IPS DF 6.9 (cell line): ENCODE measurements at places on chromosomes 5 and 9.

DNA sequence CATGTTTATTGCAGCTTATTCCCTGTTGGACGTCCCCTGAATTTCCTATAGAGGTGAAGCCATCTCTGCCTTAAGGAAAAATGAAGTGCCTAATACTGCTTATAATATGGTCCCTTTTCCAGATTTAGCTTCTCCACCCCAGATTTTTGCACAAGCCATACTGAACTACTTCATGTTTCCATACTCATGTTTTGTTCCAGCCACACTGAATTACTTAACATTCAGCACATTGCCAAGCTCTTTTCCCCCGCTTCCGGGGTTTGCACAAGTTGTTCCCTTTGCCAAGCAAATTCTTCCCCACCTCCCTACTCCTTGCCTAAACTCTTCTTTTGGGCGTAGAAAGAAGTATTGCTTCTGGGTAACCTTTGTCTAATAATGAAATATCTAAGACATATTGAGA, 1.7 kb upstream of the CNTRL start:
- DNase-seq = no peak

DNA sequence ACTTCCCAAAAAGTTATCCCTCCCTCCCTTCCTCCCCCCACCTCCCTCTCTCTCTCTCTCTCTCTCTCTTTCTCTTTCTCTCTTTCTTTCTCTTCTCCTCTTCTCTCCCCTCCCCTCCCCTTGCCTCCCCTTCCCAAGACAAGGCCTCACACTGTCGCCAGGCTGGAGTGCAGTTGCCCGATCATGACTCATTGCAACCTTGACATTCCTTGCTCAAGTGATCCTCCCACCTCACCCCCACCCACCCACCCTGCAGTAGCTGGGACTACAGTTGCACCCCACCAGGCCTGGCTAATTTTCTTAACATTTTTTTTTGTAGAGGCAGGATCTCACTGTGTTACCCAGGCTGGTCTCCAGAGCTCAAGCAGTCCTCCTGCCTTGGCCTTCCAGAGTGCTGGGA, 32.8 kb downstream of the VPS13A start:
- DNase-seq = peak; percentile 39

GRCh38 chr5:89377767-89378455, 494.9 kb upstream of the MEF2C start:
- no peak for DNase-seq

- no peak for DNase-seq
These were observed 57.6 kb downstream of the NLN start for GRCh38 chr5:65779643-65780042.

DNA sequence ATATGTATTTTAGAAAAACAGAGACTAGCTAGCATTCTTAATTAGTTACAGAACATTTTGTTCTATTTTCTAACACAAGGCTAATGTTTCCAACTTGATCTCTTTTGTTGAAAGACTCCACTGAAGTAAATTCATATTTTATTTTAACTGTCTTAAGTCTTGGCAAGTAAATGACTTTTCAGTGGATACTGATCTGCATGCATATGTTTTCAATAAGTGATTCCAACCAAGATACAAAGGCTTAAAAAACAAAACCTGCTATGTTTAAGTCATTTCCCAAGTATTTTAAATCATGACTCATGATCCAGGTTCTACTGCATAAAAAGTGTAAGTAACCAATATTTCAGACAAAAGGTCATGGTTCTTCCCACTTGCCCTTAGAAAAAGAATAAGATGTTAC, 5.7 kb downstream of the CDO1 start:
- DNase-seq = no peak
